ENCODE measurements at places on chromosomes 3 and 15.

DNA sequence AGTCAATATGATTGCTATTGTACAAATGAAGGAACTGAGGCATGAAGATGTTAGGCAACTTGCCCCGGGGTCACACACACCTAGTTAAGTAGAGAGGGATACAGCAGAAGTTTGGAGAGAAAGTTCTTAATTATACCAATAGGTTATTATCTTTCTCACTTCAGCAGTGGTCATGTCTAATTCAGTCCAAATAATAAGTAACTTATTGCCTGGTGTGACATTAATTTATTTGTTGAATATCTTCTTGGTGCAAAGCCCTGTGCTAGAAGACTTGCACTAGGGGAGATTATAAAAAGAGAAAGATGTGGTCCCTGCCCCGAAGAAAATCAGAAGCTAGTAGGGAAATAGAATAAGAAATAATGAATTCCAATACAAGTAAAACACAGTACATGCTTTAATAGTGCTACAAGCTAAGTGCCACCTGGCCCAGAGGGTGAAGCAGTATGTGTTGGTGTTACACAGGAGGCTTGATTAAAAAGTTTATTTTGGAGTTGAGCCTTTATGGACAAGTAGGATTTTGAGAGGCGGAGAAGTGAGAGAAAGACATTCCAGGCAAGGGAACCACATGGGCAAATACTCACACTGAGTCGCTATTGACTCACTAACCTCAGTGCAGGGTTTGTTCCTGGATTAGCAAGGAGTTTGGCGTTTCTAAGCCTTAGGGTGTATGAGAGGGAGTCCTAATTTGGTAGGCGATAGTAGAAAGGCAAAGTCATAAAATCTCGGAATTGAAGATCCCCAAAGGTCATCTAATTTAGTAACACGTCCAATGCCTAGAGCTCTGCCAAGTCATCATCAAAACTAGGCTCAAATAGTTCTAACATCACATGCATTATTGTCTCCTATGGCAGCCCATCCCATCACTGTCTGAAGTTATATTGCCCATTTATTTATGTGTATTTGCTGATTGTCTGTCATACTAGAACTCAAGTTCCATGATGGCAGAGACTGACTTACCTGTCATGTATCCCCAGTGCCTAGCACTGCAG is 19.2 kb upstream of the GSK3B start:
- no peak for DNase-seq

GRCh38 chr3:108388136-108389132 is 92.1 kb downstream of the HHLA2 start:
- DNase-seq, result no peak

- DNase-seq, result no peak
Measured at GRCh38 chr15:51709031-51709430, 27.7 kb downstream of the SCG3 start.

GRCh38 chr3:107345822-107346405 is 31.3 kb upstream of the CCDC54 start:
- DNase-seq, result no peak

GRCh38 chr15:59176653-59177316 is 29.9 kb upstream of the LDHAL6B start:
- no peak for DNase-seq

- no peak for DNase-seq
Measured at GRCh38 chr3:107627962-107628542, 105.3 kb downstream of the BBX start.

GRCh38 chr3:45953536-45953935 is 10.3 kb downstream of the CXCR6 start:
- DNase-seq, result peak; percentile 29

- DNase-seq, result no peak
Measured at GRCh38 chr3:143433787-143434378, 314.3 kb downstream of the CHST2 start.

GRCh38 chr15:25710184-25710583 is 152.9 kb downstream of the ATP10A start:
- peak; percentile 80 for DNase-seq

All from hepatocyte (in vitro differentiated cells).